ENCODE measurements at places on chromosomes 6 and 20. TPM values are rescaled to one million over a fixed set of nuclear protein-coding genes. Genes with fewer than 3 reads are reported as not detected.
A peak's percentile ranks its signal among the peaks of the same experiment; 100 is the strongest.

NINL gene
- total RNA-seq: 34.4 TPM

SMOC2 gene
- 3.9 TPM for total RNA-seq

- DNase-seq: no peak
- no peaks in the 10 kb centered on the region for H3K27me3 ChIP-seq
- H3K4me3 ChIP-seq: no peak overlapping the region
Observed at GRCh38 chr6:140817176-140817575, 1315.5 kb upstream of the GJE1 start.

NFKBIE gene
- total RNA-seq: 10.3 TPM

- H3K4me3 ChIP-seq: no peak overlapping the region
- H3K27me3 ChIP-seq: no peaks in the 10 kb centered on the region
- DNase-seq: no peak
- H3K36me3 ChIP-seq: no peaks in the 10 kb centered on the region
- H3K27ac ChIP-seq: peak overlapping the region; percentile 54
Observed at GRCh38 chr6:10545482-10545881, 24.3 kb downstream of the GCNT2 start.

GRCh38 chr20:63850689-63851547, 10.4 kb upstream of the ABHD16B start:
- no peak overlapping the region for H3K27ac ChIP-seq
- no peak for DNase-seq
- H3K36me3 ChIP-seq: no peaks in the 10 kb centered on the region
- H3K4me1 ChIP-seq: peaks cover 17% of the 10 kb centered on the region
- H3K4me3 ChIP-seq: no peak overlapping the region

GRCh38 chr6:25064006-25064405, 128.2 kb upstream of the RIPOR2 start:
- H3K36me3 ChIP-seq: peaks cover 8% of the 10 kb centered on the region
- no peak overlapping the region for H3K27ac ChIP-seq
- DNase-seq: no peak
- peaks cover 24% of the 10 kb centered on the region for H3K4me1 ChIP-seq
- H3K27me3 ChIP-seq: no peaks in the 10 kb centered on the region
- no peak overlapping the region for H3K4me3 ChIP-seq

DZANK1 gene
- total RNA-seq: 6.1 TPM

MAN1A1 gene
- total RNA-seq: 6.9 TPM

DNA sequence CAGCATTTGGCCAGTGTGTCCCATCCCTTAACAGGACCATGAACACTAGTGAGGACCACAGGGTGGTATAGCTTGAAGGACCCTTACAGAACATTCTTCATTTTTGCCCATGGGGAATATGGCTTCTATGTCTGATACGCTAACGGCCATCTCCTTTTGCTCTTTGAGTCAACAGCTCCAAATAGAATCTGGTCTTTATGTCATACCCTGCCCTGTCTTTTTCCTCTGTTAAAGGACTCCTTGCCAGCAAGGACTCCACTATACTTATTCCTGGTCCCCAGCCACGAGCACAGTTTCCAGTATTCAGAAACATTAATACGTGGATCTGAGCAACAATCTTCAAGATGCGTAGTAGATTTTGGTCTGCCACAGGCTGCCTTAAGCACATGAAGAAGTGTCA, 22.5 kb downstream of the SERPINB1 start:
- H3K36me3 ChIP-seq: peaks cover 14% of the 10 kb centered on the region
- DNase-seq: no peak
- H3K27ac ChIP-seq: 0 out of 2 replicates have a peak overlapping the region, but pooled peaks have one; percentile 19

- no peaks in the 10 kb centered on the region for H3K36me3 ChIP-seq
- peak overlapping the region; percentile 89 for H3K27ac ChIP-seq
- H3K4me1 ChIP-seq: peaks cover 52% of the 10 kb centered on the region
- H3K27me3 ChIP-seq: peaks cover 3% of the 10 kb centered on the region
Observed at GRCh38 chr20:33477386-33478234, 12.3 kb upstream of the CBFA2T2 start.

SOBP gene
- total RNA-seq: 6.6 TPM

DNA sequence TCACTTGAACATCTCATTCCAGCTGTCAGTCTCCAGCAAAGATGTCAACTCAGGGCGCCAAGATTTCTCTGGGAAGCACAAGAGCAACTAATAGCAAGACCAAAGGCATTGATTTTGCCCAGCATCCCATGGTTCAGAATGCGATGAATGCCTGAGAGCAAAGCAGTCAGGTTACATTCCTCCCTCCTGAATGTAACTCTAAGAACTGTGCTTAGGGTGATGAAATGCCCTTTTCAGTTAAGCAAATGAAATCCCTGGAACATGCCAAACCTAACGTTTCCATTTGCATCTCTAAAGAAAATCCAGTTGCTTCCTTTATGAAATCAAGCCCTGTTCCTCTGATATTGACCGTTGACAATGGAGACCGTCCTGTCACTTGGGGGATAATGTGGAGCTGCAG, 224.0 kb upstream of the PLN start:
- DNase-seq: peak; percentile 15
- H3K36me3 ChIP-seq: no peaks in the 10 kb centered on the region
- peaks cover 36% of the 10 kb centered on the region for H3K4me1 ChIP-seq
- H3K4me3 ChIP-seq: no peak overlapping the region
- no peaks in the 10 kb centered on the region for H3K27me3 ChIP-seq

- H3K27ac ChIP-seq: peak overlapping the region; percentile 82
- H3K36me3 ChIP-seq: no peaks in the 10 kb centered on the region
- no peaks in the 10 kb centered on the region for H3K27me3 ChIP-seq
- H3K4me3 ChIP-seq: peak overlapping the region; percentile 96
Observed at GRCh38 chr6:13709689-13710551, 1.7 kb downstream of the RANBP9 start.

GRCh38 chr6:89144354-89144906, 1.4 kb upstream of the PM20D2 start:
- H3K4me1 ChIP-seq: peaks cover 9% of the 10 kb centered on the region
- H3K4me3 ChIP-seq: no peak overlapping the region
- DNase-seq: no peak
- H3K27ac ChIP-seq: no peak overlapping the region
- peaks cover 87% of the 10 kb centered on the region for H3K27me3 ChIP-seq

SEL1L2 gene
- 0.37 TPM for total RNA-seq

ARMC12 gene
- 1.4 TPM for total RNA-seq

DNA sequence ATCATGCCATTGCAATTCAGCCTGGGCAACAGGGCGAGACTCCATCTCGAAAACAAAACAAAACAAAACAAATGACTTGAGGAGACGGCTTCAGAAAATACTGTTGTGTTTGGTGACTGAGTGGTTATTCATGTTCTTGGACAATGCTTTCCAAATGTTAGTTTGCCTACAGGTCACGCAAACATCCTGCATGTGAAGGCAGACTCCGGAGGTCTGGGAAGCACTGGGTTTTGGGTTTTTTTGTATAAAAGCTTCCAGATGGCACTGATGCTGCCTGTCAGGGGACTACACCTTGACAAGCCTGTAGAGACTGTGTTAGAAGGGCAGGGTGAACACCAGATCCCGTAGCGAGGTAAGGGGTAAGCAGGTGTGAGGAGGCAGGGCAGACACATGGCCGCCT, 81.7 kb downstream of the THBS2 start:
- H3K27ac ChIP-seq: no peak overlapping the region
- DNase-seq: no peak
- no peak overlapping the region for H3K4me3 ChIP-seq
- peaks cover 6% of the 10 kb centered on the region for H3K4me1 ChIP-seq
- no peaks in the 10 kb centered on the region for H3K36me3 ChIP-seq

PHACTR1 gene
- 15.5 TPM for total RNA-seq

DNA sequence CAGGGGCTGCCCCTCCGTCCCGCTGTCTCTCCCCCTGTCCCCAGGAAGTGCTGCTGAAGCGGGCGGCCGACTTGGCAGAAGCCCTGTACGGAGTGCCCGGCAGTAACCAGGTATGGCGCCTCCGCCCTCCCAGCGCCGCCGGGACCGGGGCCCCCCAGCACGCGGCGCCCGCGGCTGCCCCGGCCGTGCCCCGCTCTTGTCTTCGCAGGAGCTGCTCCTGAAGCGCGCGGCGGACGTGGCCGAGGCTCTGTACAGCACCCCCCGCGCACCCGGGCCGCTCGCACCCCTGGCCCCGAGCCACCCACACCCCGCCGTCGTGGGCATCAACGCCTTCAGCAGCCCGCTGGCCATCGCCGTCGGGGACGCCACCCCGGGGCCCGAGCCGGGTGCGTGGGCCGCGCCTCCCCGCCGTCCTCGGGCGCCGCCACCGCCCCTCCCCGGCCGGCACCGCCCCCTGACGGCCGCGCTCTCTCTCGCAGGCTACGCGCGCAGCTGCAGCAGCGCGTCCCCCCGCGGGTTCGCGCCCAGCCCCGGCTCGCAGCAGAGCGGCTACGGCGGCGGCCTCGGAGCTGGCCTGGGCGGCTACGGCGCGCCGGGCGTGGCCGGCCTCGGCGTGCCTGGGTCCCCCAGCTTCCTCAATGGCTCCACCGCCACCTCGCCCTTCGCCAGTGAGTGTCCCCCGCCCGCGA, 48.4 kb downstream of the CPXM1 start:
- H3K4me1 ChIP-seq: peaks cover 37% of the 10 kb centered on the region
- no peak for DNase-seq
- no peaks in the 10 kb centered on the region for H3K36me3 ChIP-seq
- peaks cover 81% of the 10 kb centered on the region for H3K27me3 ChIP-seq

STMN3 gene
- 53.4 TPM for total RNA-seq

GRCh38 chr20:62737271-62737811, 28.7 kb downstream of the NTSR1 start:
- peak; percentile 9 for DNase-seq
- H3K4me3 ChIP-seq: no peak overlapping the region
- H3K4me1 ChIP-seq: peaks cover 5% of the 10 kb centered on the region
- H3K27me3 ChIP-seq: peaks cover 8% of the 10 kb centered on the region

GRCh38 chr20:37407573-37408002, 61.6 kb downstream of the SRC start:
- H3K27me3 ChIP-seq: peaks cover 5% of the 10 kb centered on the region
- peaks cover 37% of the 10 kb centered on the region for H3K4me1 ChIP-seq
- H3K27ac ChIP-seq: peak overlapping the region; percentile 16
- H3K36me3 ChIP-seq: peaks cover 2% of the 10 kb centered on the region
- DNase-seq: no peak
- H3K4me3 ChIP-seq: peak overlapping the region; percentile 16

PAX1 gene
- not detected for total RNA-seq

PNLDC1 gene
- 0.39 TPM for total RNA-seq

- H3K4me3 ChIP-seq: no peak overlapping the region
- H3K27me3 ChIP-seq: no peaks in the 10 kb centered on the region
- no peak overlapping the region for H3K27ac ChIP-seq
- peaks cover 10% of the 10 kb centered on the region for H3K36me3 ChIP-seq
- H3K4me1 ChIP-seq: no peaks in the 10 kb centered on the region
Observed at GRCh38 chr20:20546402-20546801, 166.0 kb downstream of the RALGAPA2 start.

GRCh38 chr20:5844063-5844681, 94.0 kb downstream of the SHLD1 start:
- no peaks in the 10 kb centered on the region for H3K36me3 ChIP-seq
- DNase-seq: no peak
- peaks cover 11% of the 10 kb centered on the region for H3K4me1 ChIP-seq
- no peak overlapping the region for H3K27ac ChIP-seq
- H3K4me3 ChIP-seq: no peak overlapping the region
- H3K27me3 ChIP-seq: no peaks in the 10 kb centered on the region

DNA sequence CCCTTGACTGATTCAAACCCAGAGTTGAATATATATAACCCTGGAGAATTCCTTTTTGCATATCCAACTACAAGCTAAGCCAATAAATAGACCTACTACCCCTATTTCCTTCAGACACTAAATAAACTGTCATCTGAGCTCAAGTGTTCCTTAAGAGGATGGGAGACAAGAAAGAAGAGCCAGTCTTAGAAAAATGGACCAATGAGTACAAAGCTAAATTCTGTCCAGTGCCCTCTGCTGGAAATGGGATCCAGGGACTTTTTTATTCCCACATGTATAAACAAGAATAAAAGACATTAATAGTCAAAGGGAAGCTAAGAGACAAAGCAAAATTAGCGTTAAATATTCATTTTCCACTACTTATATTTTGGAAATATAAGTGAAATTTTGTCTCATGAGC, 4.8 kb downstream of the PPP1R10 start:
- no peak overlapping the region for H3K4me3 ChIP-seq
- H3K4me1 ChIP-seq: peaks cover 33% of the 10 kb centered on the region
- H3K27me3 ChIP-seq: no peaks in the 10 kb centered on the region
- DNase-seq: no peak
- H3K27ac ChIP-seq: peak overlapping the region; percentile 10
- peaks cover 71% of the 10 kb centered on the region for H3K36me3 ChIP-seq
